ENCODE measurements at places on chromosomes 3 and 15.

DNA sequence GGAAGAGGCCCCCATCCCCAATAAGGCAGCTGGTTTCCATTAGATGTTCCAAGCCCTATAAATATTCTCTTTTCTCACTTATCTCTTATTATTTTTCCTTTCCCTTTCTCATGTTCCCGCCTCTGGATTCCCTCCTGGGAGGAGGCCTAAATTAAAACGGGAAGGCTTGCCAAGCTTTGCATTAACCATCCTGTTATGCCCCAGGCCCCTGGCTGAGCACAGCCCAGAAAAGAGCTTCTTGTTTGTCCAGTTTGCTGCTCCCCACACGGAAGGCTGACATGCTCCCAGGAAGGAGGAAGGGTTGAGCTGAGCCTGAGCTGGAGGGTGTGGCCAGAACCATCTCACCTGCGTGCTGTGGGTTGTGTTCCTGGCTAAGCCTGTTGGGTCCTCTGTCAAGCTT is 63.1 kb upstream of the BOC start:
- DNase-seq = no peak

GRCh38 chr15:100941536-100941935 is 22.4 kb downstream of the LRRK1 start:
- DNase-seq = no peak

DNA sequence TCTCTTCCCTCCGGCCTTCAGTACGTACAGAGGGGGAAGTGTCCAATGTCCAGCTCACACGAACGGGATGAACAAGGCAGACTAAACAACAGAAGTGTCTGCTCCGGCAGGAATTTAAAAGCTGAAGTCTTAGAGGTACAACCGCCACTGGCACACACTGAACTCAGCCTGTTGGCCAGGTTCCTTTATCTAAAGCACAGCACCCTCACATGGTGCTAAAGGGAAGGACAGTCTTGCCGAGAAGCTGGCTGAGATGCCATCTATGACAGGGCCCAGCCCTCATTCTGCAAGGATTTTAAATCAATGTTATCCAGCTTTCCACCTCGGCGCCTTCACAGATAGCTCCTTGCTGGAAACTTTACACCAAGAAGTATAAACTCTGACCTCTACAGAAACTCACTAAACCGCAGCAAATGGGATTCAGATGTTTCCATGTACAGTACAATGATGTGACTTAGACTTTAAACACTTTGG is 2.8 kb downstream of the ADAMTS17 start:
- peak; percentile 59 for DNase-seq

GRCh38 chr3:39136533-39137434 is 16.6 kb downstream of the CSRNP1 start:
- DNase-seq = no peak

GRCh38 chr3:42229942-42230688 is 35.9 kb downstream of the CCK start:
- DNase-seq = no peak

DNA sequence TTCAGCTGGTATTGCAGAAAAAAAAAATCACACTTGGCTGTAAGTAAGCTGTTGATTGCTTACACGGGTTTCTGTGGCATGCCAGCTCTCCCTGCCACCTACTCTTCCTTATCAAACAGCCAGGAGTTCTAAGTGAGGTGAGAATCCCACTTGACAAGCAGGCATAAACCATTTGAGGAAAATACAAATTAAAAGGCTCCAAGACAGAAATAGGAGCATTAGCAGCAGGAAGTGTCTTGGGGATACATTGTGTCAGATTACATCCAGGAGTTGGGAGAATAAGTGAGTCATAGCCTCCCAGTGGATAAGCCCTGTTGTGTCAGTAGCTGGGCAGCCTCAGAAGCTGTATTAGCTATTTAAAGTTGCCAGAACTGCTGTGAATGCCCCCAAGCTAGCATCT is 256.0 kb downstream of the CNTN4 start:
- no peak for DNase-seq

- DNase-seq = no peak
Measured at GRCh38 chr3:4531478-4532025, 38.4 kb downstream of the ITPR1 start.

GRCh38 chr3:127908202-127908601 is 6.8 kb upstream of the KBTBD12 start:
- DNase-seq = no peak

GRCh38 chr3:136250059-136250902 is at the start of gene PCCB:
Gene PCCB (plus strand): TSS chr3:136250340. CDS start chr3:136250376, 36 bp downstream.
- DNase-seq = peak; percentile 94

DNA sequence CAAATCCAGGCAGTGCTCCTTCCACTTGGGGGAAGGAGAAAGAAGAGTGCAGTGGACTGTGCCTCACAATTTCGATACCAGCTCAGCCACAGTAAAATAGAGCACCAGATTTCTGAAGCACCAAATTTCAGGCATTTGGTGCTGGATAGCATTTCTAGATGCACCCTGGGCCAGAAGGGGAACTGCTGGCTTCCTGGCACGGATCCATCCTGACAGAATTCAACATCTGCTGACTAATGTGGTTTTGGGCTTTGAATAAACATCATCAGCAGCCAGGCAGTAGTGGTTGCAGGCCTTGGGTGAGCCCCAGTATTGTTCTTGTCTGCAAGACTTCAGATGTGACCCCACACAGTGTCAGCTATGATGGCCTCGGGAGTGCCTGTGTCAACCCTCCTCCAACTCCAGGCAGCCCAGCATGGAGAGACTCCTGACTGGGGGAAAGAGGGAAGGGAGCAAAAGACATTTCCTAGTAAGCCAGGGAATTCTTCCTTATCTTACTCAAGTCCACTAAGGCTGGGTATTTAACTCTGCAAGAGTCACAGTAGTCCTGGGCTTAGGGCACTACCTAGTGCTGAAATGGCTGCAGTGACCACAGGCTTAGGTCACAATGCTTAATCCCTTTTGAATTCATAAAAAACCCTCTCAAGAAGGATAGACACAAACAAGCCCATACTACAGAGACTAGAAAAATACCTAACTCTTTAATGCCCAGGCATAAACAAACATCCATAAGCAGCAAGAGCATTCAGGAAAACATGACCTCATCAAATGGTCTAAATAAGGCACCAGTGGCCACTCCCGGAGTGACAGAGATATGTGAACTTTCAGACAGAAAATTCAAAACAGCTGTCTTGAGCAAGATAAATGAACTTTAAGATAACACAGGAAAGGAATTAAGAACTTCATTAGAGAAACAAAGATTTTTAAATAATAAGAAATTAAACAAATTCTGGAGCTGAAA is 74.7 kb downstream of the SPATA16 start:
- no peak for DNase-seq

DNA sequence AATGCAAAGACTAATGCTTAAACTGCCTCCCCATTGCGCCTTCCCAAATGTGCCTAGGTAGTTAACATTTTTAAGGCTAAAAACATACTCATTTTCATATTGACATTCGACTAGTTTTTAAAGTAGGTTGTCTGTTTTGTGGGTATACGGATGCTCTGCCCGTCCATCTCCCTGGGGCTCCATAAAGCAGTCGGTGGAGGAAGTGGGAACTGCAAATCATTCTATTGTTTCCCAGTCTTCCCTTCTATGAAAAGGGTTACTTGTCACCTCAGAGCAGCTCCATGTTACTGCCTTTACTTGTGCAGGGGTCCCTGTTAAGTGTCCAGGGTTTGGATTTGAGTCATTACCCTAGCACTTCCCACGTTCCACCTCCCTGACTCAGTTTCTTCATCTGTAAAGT is 10.9 kb downstream of the CHCHD6 start:
- DNase-seq = no peak

DNA sequence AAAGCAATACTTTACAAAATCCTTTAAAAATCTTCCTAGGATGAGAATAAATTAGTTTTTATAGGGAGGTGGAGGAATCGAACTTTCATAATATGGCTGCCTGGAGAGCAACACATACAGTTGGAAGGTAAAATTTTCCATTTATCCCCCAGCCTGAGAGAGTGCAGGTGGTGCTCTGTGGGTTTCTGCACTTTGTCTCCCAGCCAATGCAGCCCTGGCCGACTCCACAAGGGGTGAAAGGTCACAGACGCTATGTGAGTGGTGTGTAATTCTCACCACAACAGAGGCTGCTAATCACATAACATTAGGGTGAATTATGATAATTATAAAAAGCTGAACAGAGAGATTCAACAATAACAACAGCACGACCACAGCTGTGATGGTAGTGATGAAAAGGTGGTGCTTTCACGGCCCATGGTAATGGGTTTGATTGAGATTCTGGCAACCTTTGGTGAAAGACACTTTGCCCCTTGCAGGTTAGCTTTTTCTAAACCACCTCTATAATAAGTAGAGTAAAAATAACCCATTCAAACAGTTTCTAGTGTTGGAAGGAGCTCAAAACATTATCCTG is 30.1 kb upstream of the NANOGP8 start:
- DNase-seq = no peak

DNA sequence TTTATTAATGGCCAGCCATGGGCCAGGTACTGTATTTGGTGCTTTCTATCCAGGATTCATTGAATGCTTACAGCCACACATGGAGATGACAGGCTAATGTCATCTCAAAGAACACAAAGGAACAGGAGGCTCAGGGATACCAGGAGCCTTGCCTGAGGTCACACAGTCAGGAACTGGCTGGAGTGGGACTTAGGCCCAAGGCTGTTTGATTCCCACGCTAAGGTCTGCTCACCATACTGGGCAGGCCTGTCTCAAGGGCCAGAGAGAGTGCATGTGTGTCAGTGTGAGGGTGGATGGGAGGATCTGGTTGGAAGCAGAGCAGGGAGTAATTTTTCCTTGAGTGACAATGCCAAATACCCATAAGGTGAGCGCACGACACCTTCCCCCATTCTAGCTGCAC is 37.6 kb downstream of the EPHB3 start:
- DNase-seq = no peak

DNA sequence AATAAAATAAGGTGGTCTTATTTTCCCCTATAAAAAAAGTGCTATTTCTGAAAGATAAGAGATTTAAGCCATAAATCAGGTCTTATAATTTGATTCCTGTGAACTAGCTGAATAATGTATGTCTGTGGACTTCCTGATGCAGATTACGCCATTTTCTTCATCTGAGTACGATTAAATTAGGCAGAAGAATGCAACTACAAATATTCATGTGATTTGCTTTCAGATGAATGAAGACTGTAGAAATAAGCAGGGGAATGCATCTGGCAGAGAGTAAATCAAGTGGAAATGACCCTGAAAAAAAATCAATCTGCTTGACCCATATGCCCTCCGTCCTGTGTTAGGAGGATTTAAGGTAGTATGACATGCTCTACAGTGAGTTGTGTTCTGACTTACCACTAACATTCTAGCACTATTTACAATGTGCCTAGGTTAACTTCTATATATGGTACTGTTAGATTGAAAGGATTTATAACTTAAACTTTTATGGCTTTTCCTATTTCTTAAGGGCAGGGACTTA is 14.7 kb downstream of the BNIP2 start:
- no peak for DNase-seq

DNA sequence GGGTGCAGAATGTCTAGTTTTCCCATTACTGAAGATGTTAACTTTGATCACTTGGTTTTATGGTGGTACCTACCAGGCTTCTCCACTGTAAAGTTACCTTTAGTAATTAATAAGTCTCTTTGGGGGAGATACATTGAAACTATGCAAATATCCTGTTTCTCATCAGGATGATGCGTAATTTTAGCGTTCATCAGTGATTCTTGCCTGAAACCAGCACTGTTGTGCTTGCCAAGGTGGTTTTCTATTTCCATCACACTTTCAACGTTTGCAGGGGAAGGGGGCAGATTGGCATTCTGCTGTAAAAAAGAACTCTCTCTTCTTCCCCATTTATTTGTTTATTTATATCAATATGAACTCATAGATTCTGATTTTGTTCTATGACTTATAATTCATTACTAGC is 61.0 kb downstream of the SSR3 start:
- no peak for DNase-seq
